NCI-H226 (cell line): ENCODE measurements at places on chromosomes 6 and 20.

DNA sequence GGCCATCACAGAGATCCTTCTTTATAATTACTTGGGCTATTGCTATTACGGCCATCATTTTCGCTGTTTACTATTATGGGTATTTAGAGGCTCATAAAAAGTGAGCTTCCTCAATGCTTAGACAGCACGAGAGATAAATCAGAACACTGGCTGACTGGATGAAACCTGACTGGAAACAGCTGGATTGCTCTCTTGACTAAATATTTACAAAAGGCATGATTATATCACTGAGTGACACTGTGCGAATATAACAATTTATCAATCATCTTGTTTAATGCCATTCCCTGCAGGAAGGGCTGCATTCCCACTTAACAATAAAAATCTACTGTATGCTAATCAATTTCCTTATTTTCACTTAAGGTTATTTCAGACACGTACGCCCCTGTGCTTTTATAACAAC lies 260.1 kb upstream of the ARID1B start:
- no peak for DNase-seq

- DNase-seq = no peak
These were observed 10.2 kb upstream of the BEND6 start for GRCh38 chr6:56944661-56945060.

DNA sequence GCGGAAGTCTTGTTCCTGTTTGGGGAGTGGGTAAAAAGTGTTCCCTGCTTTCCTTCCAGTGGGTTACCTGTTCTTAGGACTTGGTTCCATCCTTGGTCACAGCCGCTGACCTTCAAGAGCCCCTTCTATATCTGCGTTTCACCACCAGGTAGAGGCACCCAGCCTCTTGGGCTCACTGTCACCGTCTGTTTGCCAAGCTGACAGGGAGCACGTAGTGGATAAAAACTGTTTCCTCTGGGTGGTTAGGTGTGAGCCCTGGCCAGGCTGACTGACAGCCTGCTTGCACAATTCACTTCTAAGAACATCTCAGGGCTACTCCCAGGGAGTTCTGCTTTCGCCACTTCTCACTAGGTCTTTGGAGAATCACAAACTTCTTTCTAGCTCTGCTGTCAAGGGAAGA lies 1.8 kb upstream of the JPH2 start:
- DNase-seq = peak; percentile 57

- DNase-seq = no peak
These were observed 119.5 kb downstream of the PLEKHG1 start for GRCh38 chr6:150719099-150719766.

- no peak for DNase-seq
These were observed 24.6 kb upstream of the CEP162 start for GRCh38 chr6:84251891-84252539.

DNA sequence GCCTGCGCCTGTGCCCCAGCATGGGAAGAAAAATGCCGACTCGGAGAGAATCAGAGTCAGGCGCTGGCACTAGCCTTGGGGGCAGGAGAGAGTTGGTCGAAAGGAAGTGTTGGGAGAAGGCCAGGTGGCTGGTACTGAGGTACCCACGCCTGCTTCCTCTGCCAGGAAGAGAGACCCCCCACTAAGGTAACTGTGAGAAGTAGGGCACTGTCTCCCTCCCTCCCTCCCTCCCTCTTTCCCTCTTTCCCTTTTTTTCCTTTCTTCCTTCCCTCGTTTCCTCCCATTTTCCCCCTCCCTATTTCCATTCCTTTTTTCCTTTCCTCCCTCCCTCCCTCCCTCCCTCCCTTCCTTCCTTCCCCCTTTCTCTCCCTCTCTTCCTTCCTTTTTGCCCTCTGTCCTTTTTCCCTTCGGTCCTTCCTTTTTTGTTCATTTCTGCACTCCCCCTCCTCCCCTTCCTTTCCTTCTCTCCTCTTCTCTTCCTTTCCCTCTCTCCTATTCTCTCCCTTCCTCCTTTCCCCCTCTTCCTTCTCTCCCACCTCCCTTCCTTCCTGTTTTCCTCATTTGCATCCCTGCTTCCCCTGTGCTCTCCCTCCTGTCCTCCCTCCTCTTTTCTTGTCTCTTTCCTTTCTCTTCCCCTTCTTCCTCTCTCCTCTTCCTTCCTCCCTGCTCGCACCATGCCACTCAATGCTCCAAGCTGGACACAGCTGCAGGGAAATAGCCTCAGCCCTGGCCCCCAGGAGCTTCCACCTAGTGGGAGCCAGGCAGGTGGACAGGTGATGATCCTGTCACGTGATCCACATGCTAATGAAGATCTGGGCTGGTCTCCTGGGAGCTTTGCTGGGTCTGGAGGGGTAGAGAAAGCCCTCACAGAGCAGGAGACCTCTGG lies 148.0 kb downstream of the DHX35 start:
- DNase-seq = no peak

DNA sequence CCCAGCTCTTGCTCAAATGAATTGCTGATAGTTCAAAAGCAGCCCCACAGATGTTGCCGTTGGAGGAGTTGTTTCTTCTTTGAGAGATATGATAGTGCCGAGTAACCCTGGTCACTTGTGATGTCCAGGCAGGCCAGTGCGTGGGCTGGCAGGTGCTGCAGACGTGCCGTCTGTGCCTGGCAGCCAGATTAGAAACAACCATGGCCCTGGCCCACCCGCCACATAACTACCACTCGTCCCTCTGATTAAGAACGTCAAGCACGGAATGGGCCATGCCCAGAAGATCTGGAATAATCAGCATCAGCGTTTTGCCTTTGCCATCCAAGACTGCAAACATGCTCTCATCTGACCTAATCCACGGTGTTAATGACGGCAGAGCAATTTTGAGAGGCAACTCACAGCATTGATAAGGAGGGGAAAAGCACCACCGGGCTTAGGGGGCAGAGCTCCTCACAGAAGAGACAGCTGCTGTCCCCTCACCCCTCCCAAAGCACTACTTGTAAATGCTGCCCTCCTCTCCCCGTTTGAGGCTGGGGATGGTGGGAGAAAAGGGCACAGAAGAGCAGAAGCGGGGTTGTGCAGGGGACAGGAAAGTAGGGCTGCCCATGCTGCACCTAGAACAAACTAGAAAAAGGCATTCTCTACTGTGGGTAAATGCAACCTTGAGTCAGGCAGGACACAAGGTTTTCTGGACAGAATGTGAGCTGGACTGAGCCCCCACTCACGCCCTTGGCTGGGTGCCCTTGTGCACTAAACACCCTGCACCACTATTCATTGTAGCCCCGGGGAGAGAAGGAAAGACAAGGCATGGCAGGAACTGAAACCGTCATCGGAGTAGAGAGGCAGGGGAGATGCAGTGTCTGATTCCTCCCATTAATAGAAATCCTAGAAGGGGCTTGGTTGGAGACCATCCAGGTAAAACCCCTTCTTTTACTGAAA lies 5.3 kb upstream of the CPNE5 start:
- DNase-seq = no peak

DNA sequence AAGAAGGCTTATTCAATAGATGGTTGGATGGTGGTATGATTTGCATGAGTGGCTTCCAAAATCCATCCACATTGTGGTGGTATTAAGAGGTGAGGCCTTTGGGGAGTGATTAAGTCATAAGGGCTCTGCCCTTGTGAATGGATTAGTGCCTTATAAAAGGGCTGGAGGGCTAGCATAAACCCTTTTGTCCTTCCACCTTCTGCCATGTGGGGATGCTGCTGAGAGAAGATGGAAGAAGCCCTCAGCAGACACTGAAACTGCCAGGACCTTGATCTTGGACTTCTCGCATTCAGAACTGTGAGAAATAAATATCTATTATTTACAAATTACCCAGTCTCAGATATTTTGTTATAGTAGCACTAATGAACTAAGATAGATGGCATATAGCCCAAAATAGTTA lies 27.8 kb upstream of the SRPK1 start:
- DNase-seq = peak; percentile 37

- DNase-seq = no peak
These were observed 64.1 kb downstream of the KIZ start for GRCh38 chr20:21189761-21190523.

DNA sequence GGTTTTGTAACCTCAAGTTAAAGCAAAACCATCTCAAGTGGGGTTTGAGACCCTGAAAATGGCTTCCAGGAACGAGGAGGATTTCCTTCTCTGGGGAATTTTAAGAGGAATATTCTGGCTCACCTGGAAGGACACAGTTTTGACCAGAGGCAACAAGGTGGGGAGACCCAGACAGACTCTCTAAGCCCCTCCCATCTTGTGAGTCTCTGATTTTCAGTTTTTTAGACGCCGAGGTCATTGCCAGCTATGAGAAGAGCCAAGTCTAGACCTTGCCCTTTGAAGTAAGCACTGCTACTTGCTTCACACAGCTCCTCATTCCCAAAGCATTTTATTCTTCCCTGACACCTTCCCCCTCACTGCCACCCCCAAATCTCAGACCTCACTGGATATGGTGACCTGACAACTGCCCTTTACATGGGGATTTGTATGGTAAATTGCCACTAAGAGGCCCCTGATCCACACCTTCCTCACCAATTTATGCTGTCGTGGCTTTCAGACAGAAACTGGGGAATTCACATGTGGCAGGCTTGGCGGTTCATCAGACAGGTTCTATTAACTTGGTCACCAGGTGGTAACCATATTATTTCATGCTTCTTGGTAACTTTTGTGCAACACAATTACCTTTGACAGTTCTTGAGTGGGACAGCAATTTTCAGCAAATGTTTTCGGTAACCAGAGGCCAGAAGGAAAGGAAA lies 116.2 kb downstream of the ISM1 start:
- no peak for DNase-seq

DNA sequence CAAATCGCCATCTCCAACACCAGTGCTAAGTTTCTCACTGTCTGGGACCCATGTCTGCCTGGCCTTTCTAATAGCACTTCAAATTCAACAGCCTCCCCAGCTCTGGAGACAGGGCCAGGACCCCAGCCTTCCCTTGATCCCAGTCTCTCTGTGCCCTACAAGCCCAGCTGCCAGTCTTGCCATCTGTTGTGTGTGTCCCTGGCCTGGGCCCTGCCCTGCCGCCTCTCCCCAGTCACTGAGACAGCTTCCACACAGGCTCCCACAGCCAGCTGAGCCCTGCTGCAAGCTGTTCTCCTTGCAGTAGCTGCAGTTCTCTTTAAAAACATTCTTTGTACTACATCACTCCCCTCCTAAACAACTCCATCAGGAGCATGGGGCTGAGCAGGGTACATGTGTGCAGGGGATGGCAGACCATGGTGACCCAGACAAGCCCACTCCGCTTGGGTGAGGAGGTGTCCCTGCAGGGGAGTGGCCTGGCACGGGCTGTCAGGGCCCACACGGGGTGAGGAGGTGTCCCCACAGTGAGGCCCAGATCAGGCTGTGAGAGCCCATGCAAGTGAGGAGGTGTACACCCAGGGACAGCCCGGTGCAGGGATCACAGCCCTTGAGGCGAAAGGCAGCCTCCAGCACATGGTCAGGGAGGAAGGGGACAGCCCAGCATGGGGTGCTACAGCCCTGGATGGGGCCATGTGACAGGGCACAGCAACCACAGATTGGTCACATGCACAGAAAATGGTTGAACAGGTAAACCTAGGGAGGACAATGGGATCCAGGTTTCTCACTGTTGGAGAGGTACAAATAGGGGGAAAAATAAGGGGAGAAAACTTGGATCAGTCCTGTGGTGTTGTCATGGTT lies 16.2 kb downstream of the CST7 start:
- no peak for DNase-seq

GRCh38 chr6:125923366-125923877 lies 33.1 kb upstream of the HINT3 start:
- DNase-seq = no peak

DNA sequence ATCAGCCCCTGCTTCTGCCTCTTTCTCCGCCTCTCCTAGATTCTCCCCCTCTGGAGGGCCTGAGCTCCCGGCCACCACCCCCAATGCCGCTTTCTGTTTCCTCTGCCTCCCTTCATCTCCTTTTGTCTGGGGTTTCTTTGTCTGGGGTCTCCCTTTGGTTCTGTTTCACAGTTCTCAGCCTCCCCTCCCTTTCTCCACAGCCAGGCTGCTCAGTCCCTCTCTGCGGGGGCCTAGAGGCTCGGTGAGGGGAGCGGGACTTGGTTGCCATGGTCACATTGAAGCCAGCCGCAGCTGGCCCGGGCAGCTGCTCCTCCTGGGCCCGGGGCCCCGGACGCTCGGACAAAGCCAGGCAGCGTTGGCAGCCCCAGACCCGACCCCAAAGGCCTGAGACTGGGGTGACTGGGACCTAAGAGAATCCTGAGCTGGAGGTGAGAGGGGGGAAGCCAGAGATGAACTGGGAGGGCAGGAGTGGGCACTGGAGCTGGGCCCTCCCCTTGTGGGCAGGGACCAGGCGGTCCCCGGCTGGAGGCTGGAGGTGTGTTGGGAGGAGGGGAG lies 3.5 kb upstream of the DDR1 start:
- no peak for DNase-seq

- DNase-seq = no peak
These were observed 2.1 kb downstream of the LPIN3 start for GRCh38 chr20:41342474-41343464.

DNA sequence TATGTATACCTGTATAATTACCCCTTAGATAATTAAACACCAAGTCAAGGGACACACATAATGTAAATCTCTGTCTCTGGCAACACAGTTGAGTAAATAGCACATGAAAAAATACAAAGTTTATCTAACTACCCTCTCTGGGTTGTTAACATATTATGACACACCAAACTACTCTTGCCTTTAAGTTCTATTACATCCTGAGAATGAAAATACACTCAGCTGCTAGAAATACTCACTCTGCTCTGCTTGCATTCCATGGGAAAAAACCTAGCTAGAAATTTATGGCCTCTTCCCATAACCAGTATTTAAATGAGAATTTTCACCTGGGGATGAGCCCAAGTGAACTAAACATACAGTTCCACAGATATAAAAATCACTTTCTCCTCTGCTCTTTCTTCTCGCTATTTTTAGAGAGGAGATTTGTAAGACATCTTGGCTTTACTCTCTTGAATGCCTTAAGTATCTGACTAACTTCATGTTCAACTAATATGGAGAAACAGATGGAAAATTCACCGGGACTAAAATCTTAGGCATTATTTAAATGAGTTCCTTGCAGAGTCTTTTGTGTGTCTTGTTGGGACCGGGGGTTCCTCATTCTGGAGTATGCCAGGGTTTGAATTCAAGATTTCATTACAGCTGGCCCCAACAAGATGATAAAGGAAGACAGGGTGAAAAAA lies 140.9 kb downstream of the GJA10 start:
- DNase-seq = no peak

- DNase-seq = no peak
These were observed 1272.1 kb upstream of the ADGRB3 start for GRCh38 chr6:67362976-67363375.

DNA sequence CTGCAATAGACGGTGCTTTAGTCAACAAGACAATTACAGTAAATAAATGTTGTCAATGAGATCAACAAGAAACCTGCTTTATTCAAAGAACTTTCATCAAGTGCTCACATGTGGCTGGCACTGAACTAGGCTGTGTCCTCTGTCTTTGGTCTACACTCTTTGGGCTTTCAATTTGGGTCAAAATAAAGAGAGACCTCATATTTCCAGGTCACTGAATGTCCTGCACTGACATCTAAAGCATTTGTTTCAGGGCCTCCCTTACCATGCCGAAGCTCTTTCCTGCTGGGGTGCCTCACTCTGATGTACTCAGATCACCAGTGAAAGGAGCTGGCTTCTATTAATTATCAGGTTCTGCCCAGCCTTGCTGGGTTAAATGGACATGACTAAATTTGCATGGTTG lies 32.0 kb downstream of the PDE7B start:
- no peak for DNase-seq

- peak; percentile 63 for DNase-seq
These were observed 14.2 kb upstream of the SLPI start for GRCh38 chr20:45268531-45268930.
